A549 (cell line): ENCODE measurements at places on chromosomes 4 and X.
A peak's percentile ranks its signal among the peaks of the same experiment; 100 is the strongest.

- DNase-seq, result no peak
These were observed 113.3 kb upstream of the SHISA3 start for GRCh38 chr4:42284030-42284429.

DNA sequence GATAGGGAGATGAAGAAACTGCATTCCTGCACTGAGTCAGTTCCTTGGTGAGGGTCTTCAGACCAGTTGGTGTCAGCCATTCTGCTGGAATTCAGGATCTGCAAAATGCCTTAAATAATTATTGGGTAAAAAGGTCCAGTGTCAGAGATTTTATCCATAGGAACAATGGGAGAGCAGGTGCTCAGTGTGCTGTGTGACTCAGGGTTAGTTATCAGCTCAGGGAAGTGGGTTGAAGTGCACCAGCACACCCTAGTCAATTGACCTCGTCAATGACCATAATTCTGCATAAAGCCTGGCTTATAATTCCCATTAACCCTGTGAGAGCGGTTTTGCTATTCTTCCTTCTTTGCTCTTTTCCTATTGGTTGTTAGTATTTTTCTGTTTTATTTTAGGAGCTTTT is 37.3 kb downstream of the HERC6 start:
- DNase-seq, result no peak

GRCh38 chrX:100647739-100648138 is 3.7 kb downstream of the SRPX2 start:
- no peak for DNase-seq

DNA sequence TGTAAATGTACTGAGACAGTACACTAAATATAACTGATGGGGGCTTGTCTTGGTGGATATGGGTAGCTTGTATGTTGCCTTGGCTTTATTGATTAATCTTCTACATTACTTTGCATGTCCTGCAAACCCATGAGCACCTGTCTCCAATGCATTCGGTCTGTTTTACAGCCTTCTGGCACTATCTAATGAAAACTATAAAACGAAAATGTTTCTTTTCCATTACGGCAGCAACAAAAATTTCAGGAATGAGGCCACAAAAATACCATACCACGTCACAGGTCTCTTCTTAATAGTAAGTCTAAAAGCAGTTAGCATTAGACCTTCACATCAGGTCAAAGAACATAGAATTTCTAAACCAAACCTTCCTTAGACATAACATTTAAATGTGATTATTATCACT is 49.8 kb downstream of the EDNRA start:
- no peak for DNase-seq

GRCh38 chr4:107862658-107863057 is 37.9 kb downstream of the SGMS2 start:
- peak; percentile 71 for DNase-seq

DNA sequence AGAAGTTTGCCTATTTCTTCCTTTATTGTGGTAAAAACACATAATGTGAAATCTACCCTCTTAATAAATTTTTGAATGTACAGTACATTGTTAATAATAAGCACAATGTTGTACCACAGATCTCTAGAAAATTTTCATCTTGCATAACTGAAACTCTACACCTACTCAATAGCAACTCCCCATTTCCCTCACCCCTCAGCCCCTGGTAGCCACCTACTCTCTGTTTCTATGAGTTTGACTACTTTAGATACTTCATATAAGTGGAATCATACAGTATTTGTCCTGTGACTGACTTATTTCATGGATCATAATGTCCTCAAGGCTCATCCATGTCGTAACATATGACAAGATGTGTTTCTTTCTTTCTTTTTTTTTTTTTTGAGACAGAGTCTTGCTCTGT is 446.4 kb downstream of the RPA4 start:
- DNase-seq, result no peak

DNA sequence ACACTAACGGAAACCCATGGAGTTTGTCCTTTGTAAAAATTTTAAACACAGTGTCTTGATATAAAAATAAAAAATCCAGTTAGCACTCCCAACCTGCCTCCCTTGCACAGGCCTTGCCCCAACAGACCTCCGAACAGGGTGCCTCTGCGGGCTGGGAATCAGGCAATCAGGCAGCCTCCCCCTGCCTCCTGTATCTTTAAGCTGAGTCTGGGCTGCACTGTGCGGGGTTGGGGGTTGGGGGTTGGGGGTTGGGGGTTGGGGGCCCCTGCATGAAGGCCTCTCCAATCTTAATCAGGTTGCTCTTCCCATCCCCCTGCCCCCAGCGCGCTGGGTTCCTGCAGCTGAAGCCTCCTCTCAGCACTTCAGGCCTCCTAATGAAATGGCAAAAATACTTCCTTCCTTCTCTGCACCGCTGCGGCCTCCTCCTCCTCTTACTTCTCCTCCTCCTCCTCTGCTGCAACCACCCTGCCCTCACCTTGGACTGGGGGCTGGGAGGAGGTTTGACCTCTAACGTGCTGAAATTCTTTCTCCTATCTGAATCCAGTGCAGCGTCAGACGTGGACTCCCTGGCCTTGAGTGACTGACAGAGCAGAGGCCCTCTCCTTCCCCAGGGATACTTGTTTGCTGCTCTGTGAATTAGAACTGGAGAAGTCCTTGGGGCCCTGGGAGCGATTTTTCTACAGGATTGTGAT is 26.6 kb downstream of the NLGN3 start:
- DNase-seq, result no peak

- no peak for DNase-seq
These were observed 135.4 kb upstream of the DUSP21 start for GRCh38 chrX:44708470-44708869.

GRCh38 chrX:112668476-112669409 is 11.0 kb downstream of the LHFPL1 start:
- no peak for DNase-seq

- no peak for DNase-seq
These were observed 1.1 kb upstream of the RAP1GDS1 start for GRCh38 chr4:98260047-98260578.

DNA sequence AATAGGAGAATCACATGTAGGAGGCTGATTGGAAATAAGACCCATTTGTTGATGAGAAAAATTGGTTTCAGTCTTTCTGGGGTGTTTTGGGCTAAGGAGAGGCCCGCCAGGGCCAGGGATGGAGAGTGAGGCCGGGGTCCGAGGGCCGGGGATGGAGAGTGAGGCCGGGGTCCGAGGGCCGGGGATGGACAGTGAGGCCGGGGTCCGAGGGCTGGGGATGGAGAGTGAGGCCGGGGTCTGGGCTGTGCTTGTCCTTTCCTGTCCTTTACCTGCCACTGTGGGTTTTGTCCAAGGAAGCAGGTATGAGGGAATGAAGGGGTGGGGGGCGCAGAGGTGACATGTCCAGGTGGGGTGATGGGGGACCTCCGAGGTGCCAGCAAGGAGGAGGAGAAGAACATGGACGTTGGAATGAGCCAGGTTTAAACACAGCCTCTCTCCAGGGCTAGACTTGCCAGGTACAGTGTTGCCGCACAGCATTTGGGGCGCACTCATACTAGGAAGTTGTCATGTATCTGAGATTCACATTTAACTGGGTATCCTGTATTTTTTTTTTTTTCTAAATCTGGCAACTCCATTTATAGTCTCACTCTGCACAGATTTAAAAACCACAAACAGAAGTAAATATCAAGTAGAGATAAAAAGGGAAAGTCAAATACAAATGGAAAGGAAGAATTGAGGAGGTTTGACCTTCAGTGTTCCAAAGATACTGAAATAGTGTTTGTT is 8.8 kb downstream of the RGS12 start:
- no peak for DNase-seq

DNA sequence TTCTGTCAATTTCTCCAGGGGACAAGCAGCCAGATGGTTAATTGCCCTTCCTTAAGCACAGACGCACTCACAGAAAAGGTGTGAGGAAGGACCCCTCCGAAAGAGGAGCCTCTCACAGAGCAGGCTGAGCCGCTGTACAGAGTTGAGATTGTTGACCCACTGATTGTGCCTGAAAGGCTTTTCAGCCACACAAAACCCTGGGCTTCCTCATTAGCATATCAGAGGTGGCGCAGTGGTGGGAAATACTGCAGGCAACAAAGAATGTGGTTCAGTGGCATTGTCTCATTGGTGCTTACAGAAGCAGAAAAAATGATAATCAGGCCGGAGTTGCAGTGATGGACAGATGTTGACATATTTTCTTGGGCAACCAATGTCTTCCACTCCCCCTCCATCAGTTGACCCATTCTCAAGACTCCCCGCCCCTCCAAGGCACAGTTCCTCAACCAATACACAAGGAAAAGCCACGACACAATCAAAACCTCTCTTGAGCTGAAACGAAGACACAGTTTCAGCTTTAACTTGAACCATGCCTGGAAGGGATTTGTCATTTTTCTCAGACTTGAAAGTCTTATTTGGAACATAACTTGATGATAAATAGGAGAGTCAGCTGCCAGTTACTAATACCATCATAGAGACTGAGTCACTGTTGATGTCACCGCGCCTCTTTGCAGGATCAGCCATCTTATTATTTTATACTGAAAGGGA is 53.1 kb downstream of the ATXN3L start:
- no peak for DNase-seq

DNA sequence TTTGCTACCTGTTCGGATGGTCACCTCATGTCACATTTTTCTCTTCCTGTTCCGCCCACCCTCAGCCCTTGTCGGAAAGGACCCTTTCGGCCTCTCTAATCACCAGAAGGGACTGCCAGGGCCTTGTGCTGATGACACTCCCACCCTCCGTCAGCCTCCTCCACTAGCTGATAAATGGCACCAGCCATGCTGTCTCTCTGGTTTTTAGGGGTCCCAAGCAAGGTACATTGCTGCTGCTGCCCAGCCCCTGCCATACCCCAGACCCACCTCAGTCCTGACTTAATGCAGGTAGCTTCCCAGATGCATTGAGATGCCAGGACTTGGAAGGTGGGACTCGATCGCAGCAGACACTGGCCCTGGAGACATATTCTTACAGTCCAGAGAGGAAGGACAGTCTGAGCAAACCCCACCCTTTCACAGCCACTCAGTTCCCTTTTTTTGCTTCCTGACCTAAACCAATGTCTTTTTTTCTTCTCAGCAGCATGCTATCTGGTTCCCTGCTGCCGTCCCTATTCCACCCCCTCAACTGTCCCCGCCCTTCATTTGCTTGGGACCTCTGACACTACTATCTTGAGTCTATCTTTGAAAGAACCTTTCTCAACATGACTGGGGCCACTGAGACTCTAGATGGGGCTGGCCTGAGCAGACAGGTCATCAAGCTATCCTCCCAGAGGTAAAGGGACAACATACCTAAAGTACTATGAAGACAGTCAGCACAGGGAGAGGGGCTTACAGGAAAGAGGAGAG is at the start of gene BTK:
Gene BTK (minus strand): TSS at position 397 of the 747 bp plus-strand sequence. CDS start 10,907 bp downstream, outside the sequence.
- no peak for DNase-seq

GRCh38 chrX:40349251-40349650 is 231.5 kb upstream of the ATP6AP2 start:
- DNase-seq, result no peak

- no peak for DNase-seq
These were observed 5.7 kb downstream of the ACOT9 start for GRCh38 chrX:23737413-23737812.

- no peak for DNase-seq
These were observed 45.8 kb upstream of the CLCN4 start for GRCh38 chrX:10110984-10111363.

DNA sequence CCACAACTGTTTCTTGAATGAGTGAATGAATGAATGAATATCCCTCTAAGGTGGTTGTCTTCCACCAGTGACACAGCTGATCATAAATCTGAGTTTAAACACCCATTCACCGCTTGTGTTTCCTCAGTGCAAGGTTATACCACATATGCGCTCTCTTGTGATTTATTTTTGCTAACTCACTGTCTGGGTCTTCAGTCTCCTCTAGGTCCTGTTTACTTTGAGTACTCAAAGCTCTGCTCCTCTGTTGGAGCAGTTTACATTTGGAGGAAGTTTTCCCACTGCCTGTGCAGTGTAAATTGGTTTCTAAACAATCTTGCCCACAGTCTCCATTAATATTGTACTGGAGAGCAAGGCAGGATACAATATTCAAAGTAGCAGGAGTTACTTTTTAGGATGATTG is 212.6 kb upstream of the JADE1 start:
- peak; percentile 65 for DNase-seq

DNA sequence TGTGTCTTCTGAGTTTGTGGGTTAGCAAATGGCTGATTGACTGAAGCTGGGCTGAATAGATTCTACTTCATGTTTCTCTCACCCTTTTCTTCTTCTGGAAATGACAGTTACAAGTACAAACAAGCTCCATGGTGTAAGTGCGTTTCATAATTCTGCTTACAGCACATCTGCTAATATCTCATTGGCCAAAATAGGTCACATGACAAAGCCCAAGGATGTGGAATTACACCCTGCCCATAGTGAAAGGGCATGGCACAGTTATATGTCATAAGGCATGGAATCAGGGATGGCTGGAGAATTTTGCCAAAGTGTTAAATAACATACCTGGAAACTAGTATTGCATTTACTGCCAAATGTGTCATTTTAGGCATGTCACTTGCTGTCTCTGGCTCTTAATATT is 327.2 kb downstream of the NKX6-1 start:
- no peak for DNase-seq

GRCh38 chr4:8821151-8821950 is 50.3 kb downstream of the HMX1 start:
- no peak for DNase-seq

DNA sequence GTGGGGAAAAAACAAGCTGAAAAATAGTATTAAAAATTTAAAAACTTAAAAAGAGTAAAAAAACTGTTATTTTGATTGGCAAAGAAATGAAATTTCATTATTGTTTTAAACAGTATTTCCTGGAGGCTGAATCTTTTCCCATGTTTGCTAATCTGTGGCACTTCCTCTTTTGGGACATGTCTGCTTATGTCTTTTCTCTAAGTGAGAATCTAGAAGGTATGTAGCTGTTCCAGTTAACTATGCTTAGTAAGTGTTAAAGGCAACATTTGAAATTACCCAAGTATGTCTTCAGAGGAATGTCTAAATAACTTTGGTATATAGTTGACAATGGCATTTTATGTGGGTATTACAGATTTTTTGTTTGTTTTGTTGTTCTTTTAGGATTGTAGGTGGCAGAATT is 81.6 kb upstream of the TBC1D9 start:
- no peak for DNase-seq

DNA sequence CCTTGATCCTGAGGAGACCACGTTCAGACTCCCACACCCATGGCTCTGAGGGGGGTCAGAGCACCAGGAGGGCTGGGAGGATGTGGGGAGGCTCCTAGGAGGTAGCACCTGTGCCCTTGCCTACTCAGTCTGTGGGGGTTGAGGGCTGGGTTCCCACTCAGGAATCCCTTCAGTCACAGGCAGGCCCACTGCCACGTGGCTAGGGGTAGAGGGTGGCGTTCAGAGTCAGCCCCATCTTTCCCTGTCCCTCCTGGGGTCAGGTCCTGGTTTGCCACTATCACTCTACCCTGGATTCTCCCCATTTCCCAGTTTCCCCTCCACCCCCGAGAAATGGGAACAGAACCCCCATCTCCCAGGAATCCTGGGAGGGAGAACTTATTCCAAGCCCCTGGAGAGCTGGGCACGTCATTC is 111.3 kb downstream of the PSAPL1 start:
- DNase-seq, result no peak

GRCh38 chr4:142194905-142195304 is 558.5 kb downstream of the IL15 start:
- DNase-seq, result no peak
